Activated T-cell treated with anti-CD3 and anti-CD28 coated beads, Interleukin-2, amount 50 U/mL, for 24 hours (primary cell): ENCODE measurements at places on chromosomes 13 and 19.

DNA sequence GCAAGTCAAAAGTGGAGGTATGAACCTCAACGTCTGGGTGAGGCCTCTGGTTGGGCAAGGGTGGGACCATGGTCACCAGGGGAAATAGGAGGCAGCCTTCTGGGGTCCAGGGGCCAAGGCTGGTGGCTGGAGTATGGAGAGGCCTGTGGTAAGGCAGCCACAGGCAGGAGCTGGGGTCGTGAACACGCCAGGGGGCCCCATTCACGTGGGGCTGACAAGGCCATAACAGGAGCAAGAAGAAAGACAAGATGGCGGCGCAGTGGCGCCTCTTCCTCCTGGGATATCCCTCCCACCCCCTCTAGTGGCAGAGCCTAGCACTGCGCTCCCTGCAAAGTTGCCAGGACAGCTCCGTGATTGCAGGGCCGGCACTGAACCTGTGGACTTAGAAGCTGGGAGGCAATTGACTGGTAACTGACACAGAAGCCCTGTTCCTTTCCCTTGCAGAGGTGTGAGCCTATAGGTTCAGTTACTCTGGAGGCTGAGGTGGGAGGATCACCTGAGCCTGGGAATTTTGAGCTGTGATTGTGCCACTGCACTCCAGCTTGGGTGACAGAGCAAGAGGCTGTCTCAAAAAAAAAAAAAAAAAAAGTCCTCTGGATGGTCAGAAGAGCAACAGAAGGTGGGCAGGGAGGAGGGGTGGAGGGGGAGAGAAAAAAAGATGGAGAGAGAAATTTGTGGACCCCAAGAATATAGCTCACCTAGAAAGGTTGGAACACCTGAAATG lies 19.7 kb upstream of the EDDM13 start:
- peak; percentile 82 for DNase-seq

DNA sequence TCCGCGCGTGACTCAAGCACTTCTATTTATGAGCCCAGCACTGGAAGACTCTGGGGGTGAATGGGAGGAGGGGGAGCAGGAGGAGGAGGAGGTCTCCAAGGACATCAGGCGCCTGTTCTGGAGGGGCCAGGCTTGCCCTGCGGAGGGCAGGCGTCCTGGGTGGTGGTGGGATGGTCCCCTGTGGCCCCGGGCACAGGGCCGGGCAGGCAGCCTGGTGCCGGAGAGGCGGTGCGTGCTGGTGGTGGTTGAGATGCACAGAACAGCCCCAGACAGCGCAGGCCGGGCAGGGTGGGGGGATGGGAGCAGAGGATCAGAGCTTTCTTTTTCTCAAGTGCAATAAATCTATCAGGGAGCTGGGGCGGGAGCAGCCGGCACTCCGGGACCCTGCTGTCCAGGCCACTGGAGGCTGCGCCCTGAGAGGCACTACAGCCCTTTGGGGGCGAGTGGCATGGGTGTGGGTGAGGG lies 14.0 kb downstream of the NKPD1 start:
- DNase-seq: no peak

GRCh38 chr13:109330123-109330522 lies 456.3 kb downstream of the IRS2 start:
- DNase-seq: no peak

DNA sequence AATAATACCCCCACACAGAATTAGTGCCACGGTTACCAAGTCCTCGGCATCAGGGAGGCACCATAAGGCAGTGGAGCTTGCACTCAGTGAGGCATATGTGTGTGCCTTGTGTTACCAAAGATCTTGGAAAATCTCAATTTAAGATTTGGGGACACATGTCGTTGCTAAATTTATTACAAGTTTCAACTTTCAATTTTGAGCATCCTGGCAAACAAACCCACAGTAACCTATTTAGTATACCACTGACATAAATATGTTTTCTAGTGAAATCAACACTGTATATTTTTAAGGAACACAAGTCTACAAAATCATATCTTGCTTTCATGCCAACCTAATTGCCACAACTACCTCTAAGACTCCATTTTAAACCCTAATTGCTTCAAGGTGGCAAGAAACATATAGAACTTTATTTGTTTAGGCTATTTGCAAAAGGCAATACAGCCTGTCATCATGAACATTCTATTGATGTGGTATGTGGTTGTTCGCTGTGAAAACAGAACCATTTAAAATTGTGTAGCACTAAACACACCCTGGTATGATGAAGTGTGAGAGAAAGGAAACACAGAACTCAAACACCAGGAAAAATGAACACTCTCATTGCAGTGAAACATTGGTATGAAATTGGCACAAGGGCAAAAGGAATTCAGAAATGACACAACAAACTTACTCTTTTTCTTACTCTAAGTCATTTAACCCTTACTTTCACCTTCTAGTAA lies 531.1 kb downstream of the IRS2 start:
- no peak for DNase-seq

GRCh38 chr13:44801990-44802389 lies 187.3 kb downstream of the NUFIP1 start:
- no peak for DNase-seq

GRCh38 chr19:15453091-15453578 lies 3.4 kb upstream of the WIZ start:
- no peak for DNase-seq

GRCh38 chr13:68676513-68677115 lies 1431.0 kb upstream of the ATXN8OS start:
- DNase-seq: no peak

- no peak for DNase-seq
Measured at GRCh38 chr19:55451965-55452748, 9.1 kb upstream of the SHISA7 start.

DNA sequence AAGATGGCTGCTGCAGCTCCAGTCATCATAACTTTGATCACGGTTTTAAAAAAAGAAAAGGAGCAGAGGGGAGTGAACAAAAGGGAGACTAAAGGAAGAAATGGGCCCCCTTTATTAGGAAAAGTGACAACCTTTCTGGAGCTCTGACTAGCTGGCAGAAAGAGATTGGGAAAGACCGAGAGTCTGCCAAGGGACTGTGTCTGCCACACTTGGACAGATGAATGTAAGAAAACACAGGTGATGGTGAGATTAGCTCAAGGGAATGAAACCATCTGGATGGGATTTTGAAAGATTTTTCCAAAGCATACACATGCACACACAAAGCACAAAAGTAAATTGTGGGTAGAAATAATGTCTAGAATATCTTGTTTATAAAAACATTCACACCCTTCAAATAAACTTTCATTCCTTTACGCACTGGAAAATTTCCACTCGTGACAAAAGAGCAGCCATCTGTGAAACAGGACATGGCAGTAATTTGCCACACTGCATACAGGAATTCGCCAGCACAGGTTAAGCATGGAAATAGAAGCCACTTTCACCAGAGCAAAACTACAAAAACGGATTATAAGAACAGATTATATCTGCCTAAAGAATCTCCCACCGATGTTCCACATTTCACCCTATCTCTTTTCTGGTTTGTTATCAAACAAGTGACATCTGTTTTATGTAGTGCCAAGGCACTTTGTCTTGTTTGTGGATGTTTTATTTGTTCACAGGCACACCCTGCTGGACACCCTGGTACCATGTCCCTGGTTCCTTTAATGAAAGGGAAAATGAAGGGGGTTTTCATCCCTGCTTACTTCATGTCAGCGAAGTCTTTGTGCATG lies 819.5 kb downstream of the DIAPH3 start:
- DNase-seq: no peak

GRCh38 chr13:52832313-52832712 lies 16.1 kb downstream of the PCDH8 start:
- no peak for DNase-seq

GRCh38 chr13:73966331-73966730 lies 167.9 kb downstream of the KLF12 start:
- no peak for DNase-seq
